ENCODE measurements at places on chromosomes 3 and 15. TPM values are rescaled to one million over a fixed set of nuclear protein-coding genes. Genes with fewer than 3 reads are reported as not detected.

Gene DNAJB8
- not detected for total RNA-seq

Gene XPC
- 26.1 TPM for total RNA-seq

Gene ADAMTS7
- 4.2 TPM for total RNA-seq

Gene GRIP2
- total RNA-seq = 0.36 TPM

Gene CDHR4
- not detected for total RNA-seq

Gene PML
- 18.7 TPM for total RNA-seq

Gene GP5
- not detected for total RNA-seq

Gene NPAP1
- not detected for total RNA-seq

GRCh38 chr15:93478947-93479346 lies 389.9 kb upstream of the RGMA start:
- H3K4me3 ChIP-seq = no peak overlapping the region
- H3K36me3 ChIP-seq = no peaks in the 10 kb centered on the region
- no peaks in the 10 kb centered on the region for H3K27me3 ChIP-seq
- no peaks in the 10 kb centered on the region for H3K4me1 ChIP-seq

GRCh38 chr15:35757765-35758164 lies 211.8 kb upstream of the DPH6 start:
- H3K36me3 ChIP-seq = no peaks in the 10 kb centered on the region
- H3K27me3 ChIP-seq = no peaks in the 10 kb centered on the region
- peak overlapping the region; percentile 13 for H3K27ac ChIP-seq
- no peak overlapping the region for H3K4me3 ChIP-seq
- peaks cover 46% of the 10 kb centered on the region for H3K4me1 ChIP-seq

GRCh38 chr15:99476413-99477222 lies 89.2 kb upstream of the MEF2A start:
- no peaks in the 10 kb centered on the region for H3K36me3 ChIP-seq
- no peaks in the 10 kb centered on the region for H3K27me3 ChIP-seq
- H3K4me3 ChIP-seq = peak overlapping the region; percentile 33
- peaks cover 27% of the 10 kb centered on the region for H3K4me1 ChIP-seq
- H3K27ac ChIP-seq = peak overlapping the region; percentile 86

DNA sequence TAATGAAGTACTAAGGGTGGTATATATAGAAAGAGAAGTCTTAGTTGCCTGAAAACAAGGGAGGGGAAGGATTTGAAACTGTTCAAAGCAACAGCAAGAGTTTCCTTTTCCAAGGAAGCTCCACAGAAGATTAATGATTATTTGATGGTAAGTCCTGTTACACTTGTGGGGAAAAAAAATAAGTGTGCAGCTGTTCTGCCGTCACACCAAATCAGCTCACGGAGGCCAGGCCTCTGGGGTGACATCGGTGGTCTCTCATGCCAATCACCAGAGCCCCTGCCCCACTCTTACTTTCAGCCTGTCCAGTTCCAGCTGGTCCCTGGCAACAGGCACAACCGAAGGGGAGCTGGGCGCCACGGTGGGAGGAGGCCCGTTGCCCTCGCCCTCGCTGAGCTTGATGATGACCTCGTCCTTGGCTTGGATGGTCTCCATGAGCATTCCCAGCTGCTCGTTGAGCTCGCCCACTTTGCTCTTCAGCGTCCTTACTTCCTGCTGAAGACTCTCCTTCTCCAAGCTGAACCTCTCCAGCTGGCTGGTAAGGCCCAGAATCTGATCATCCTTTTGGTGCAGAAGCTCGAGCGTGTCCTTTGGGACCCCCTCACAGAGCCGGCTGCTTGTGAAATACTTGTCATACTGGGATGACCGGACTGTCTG lies 53.5 kb downstream of the TBC1D2B start:
- no peak overlapping the region for H3K27ac ChIP-seq
- no peaks in the 10 kb centered on the region for H3K36me3 ChIP-seq
- H3K4me3 ChIP-seq = no peak overlapping the region
- no peaks in the 10 kb centered on the region for H3K27me3 ChIP-seq

GRCh38 chr15:48177383-48177765 lies 721 bp downstream of the MYEF2 start:
- DNase-seq = peak; percentile 42
- H3K27ac ChIP-seq = no peak overlapping the region
- H3K4me3 ChIP-seq = peak overlapping the region; percentile 71

GRCh38 chr15:74317820-74318375 lies 49.5 kb downstream of the CYP11A1 start:
- no peak overlapping the region for H3K27ac ChIP-seq
- DNase-seq = peak; percentile 11
- H3K4me3 ChIP-seq = no peak overlapping the region
- H3K27me3 ChIP-seq = no peaks in the 10 kb centered on the region
- H3K4me1 ChIP-seq = no peaks in the 10 kb centered on the region
- H3K36me3 ChIP-seq = no peaks in the 10 kb centered on the region

DNA sequence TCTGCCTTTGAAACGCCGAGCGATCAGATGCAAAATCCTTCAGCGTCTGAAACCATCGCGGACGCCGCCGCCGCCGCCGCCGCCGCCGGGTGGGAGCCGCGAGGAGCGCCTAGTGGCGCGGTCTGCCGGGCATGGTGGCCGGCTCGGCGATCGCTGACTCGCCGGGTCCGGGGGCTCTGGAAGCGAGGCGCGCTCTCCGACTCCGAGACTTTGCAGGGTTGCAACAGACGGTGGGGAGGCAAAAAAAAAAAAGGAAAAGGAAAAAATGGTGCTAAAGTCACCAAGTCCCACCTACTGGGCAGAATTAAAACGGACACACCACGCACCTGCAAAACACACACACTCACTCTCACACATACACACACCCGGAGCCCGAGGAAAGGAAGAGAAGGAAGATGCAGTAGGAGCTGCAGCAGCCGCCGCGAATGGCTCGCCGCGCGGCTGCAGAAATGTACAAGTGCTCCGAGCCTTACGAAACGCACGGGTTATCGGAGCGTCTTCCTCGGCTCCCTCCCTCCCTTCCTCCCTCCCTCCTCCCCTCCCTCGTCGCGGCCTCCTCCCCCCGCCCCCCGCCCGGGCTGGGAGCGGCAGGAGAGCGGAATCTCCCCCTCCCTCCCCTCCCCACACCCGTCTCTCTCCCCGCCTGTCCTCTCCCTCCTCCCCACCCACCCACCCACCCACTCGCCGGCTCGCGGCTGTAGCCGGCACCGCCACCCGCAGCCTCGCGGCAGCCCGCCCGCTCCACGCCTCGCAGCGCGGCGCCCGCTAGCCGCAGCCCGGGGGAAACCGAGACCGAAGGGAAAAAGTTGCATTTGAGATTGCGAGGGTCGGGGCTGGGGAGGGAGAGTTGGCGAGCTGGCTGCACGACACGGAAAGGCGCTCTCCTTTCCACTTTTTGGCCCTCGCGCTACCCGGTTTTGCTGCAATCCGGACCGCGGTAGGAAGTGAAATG lies at the start of gene NTRK3:
TSS of gene NTRK3 (minus strand) at position 461 of the 952 bp plus-strand sequence. CDS start 586 bp downstream, outside the sequence.
- no peaks in the 10 kb centered on the region for H3K4me1 ChIP-seq
- H3K36me3 ChIP-seq = no peaks in the 10 kb centered on the region
- no peak within 1 kb of the TSS for H3K27ac ChIP-seq
- H3K27me3 ChIP-seq = peaks cover 44% of the 10 kb centered on the region
- no peak for DNase-seq

DNA sequence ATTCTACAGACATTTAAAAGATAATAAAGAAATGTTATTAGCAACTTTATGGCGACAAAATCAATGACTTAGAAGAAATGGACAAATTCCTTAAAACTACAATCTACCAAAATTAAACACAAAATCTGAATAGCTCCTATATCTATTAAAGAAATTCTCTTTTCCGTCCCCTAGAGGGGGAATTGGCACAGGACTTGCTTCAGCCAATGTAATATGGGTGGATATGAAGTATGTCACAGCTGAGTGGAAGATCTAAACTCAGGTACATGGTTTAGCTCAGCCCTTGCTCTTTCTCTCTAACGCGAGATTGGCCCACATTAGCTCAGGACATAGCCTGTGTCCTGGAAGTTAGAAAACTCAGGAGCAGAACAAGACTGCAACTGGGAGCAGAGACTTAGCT lies 79.3 kb downstream of the DNAH12 start:
- no peaks in the 10 kb centered on the region for H3K36me3 ChIP-seq
- no peak overlapping the region for H3K27ac ChIP-seq
- no peaks in the 10 kb centered on the region for H3K4me1 ChIP-seq
- no peak overlapping the region for H3K4me3 ChIP-seq

DNA sequence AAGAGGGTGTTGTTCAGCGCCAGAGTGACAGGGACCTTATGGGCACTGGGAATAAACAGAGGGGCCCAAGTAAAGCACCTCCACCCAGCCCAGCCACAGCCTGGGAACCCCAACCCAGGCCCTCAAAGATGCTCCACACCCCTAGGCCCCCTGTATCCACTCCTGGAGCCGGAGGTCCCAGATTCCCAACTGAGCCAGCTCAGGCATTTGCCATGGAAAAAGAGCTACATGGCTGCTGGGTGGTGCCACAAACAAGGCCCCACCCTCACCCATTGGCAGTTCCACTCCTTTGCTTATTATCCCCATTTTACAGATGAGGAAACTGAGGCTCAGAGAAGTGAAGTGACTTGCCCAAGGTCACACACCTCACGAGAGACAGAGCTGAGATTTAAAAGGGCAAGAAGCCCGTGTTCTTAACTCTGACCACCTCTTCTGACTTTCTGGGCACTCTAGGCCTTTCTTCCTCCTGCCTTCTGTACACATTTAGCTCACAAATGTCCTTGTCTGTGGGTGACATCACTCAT lies 16.9 kb downstream of the ANPEP start:
- H3K4me3 ChIP-seq = no peak overlapping the region
- no peak overlapping the region for H3K27ac ChIP-seq
- no peaks in the 10 kb centered on the region for H3K27me3 ChIP-seq
- peaks cover 10% of the 10 kb centered on the region for H3K4me1 ChIP-seq

GRCh38 chr15:58684036-58684710 lies 65.3 kb downstream of the ADAM10 start:
- H3K4me3 ChIP-seq = no peak overlapping the region
- H3K27me3 ChIP-seq = no peaks in the 10 kb centered on the region
- no peaks in the 10 kb centered on the region for H3K36me3 ChIP-seq

GRCh38 chr15:50909010-50909317 lies 481 bp downstream of the AP4E1 start:
- no peaks in the 10 kb centered on the region for H3K27me3 ChIP-seq
- H3K4me3 ChIP-seq = peak overlapping the region; percentile 94
- peaks cover 7% of the 10 kb centered on the region for H3K4me1 ChIP-seq

DNA sequence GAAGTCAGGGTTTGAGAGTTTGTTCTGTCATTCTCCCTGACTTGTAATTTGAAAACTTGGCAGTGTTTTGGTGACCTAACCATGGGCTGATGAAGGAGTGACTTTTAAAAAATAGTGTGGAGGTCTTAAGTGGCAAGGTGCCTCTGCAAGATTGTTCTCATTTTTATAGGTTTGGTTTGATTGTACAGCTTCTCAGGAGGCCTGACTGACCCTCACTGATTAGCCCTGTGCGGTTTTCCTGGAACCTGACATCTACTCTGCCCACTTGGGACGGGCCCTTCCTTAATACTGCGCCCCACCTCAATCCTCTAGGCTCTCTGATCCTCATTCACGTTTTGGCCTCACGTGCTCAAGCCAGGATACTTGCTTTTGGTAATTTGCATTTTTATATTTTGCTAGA lies 2.8 kb downstream of the UBE2E1 start:
- H3K27me3 ChIP-seq = no peaks in the 10 kb centered on the region
- peaks cover 13% of the 10 kb centered on the region for H3K36me3 ChIP-seq
- DNase-seq = no peak
- peaks cover 64% of the 10 kb centered on the region for H3K4me1 ChIP-seq
- H3K27ac ChIP-seq = no peak overlapping the region

DNA sequence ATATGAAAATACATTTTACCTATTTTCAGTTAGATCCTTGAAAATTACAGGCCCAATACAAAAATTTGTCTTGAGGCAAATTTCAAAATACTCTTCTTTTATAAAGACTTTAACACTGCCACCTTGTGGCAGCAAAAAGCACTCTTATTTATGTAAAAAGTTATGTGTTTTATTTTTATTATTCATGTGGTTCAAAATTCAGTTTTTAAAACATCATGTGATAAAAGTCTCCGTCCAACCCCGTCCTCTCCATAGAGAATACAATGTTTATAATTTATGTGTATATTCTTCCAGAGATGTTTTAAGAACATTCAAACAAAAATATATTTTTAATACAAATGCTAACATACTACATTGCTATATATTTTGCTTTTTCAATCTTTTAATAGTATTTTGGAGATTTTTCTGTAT lies 36.9 kb upstream of the TRIM59 start:
- no peaks in the 10 kb centered on the region for H3K4me1 ChIP-seq
- peak; percentile 71 for DNase-seq
- no peaks in the 10 kb centered on the region for H3K27me3 ChIP-seq
- no peaks in the 10 kb centered on the region for H3K36me3 ChIP-seq
- H3K27ac ChIP-seq = no peak overlapping the region

GRCh38 chr3:99579965-99580364 lies 58.4 kb upstream of the COL8A1 start:
- no peaks in the 10 kb centered on the region for H3K4me1 ChIP-seq
- no peaks in the 10 kb centered on the region for H3K36me3 ChIP-seq
- H3K4me3 ChIP-seq = no peak overlapping the region
- no peaks in the 10 kb centered on the region for H3K27me3 ChIP-seq

GRCh38 chr3:114308377-114308776 lies 14.5 kb downstream of the TIGIT start:
- H3K27me3 ChIP-seq = peaks cover 12% of the 10 kb centered on the region
- H3K4me3 ChIP-seq = no peak overlapping the region
- no peak for DNase-seq
- no peak overlapping the region for H3K27ac ChIP-seq

DNA sequence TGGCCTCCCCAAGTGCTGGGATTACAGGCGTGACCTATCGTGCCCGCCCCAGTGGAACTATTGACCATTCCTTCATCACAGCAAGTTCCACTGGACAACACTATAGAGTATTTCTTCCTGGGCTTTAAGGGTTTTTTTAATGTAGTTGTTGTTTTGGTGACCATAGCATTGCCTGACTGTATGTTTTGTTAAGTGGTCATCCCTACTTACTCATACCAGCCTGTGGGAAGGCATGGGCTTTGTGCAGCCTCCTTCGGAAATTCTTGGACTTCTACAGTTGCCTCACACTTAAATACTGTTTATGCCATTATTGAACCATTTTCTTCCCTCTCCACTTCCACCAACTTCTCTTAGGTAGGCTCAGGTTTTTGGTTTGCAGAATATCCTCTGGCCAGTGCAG lies 19.9 kb upstream of the ALPK3 start:
- H3K27me3 ChIP-seq = no peaks in the 10 kb centered on the region
- H3K4me1 ChIP-seq = no peaks in the 10 kb centered on the region

DNA sequence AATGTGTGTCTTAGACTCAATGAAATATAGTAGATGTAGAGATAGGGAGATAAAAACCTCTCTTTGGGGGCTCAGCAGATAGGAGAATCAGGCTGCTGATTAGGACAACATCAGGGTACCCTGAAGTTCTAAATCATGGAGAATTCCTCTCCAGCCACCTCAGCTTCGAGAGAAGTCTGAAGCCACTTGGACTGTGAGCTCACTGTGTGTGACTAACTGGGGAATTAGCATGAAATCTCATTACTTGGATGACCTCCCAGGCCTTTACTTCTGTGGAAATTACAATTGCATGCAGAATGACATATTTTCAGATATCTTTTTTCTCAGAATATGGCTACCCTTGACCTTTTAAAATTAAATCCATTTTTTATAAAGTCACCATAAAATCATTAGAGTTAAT lies 128.0 kb upstream of the MRPL3 start:
- no peaks in the 10 kb centered on the region for H3K36me3 ChIP-seq
- H3K27ac ChIP-seq = no peak overlapping the region
- no peaks in the 10 kb centered on the region for H3K4me1 ChIP-seq
- H3K27me3 ChIP-seq = no peaks in the 10 kb centered on the region
- no peak overlapping the region for H3K4me3 ChIP-seq

Measured in PC-3 (cell line).